Common myeloid progenitor, CD34-positive (primary cell): ENCODE measurements at places on chromosomes 4 and X.
A peak's percentile ranks its signal among the peaks of the same experiment; 100 is the strongest.

- H3K27me3 ChIP-seq, result no peaks in the 10 kb centered on the region
- DNase-seq, result no peak
- H3K27ac ChIP-seq, result no peak overlapping the region
- no peaks in the 10 kb centered on the region for H3K4me1 ChIP-seq
- no peaks in the 10 kb centered on the region for H3K36me3 ChIP-seq
These were observed 584.8 kb upstream of the INTU start for GRCh38 chr4:127047930-127048329.

- H3K27me3 ChIP-seq, result no peaks in the 10 kb centered on the region
- H3K4me1 ChIP-seq, result no peaks in the 10 kb centered on the region
- H3K27ac ChIP-seq, result no peak overlapping the region
- no peaks in the 10 kb centered on the region for H3K36me3 ChIP-seq
These were observed 12.6 kb upstream of the NR3C2 start for GRCh38 chr4:148454835-148455234.

DNA sequence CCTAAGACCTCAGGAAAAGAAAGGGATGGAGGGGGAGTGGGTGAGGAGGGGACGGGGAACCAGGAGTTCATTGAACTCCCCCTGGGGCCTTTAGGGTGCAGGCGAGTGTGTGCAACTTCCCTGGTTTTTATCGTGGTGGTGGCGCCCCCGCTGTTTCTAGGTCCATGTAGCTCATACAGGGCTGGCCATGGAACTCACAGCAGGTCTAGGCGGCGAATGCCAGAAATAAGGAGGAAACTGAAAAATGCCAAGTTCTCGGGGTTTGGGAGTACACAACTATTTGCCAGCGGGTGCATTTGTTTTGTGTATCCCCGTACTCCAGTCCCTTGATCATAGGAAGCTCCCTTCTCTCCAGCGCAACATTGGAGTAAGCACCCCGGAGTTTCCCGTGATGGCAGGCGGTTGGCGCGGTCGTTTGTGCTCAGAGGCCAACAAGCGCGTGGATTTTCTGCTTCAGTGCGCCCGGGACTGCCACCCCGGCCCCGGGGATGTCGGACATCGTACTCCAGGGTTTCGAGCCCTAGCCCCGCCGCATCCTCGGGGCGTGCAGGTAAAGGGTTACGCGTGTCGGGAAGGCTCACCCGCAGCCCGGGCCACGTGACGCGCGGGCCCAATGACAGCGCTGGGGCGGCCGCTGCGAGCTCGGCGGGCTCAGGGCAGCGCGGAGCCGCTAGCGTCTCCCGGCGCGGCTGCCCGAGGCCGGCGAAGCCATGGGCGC lies 208.9 kb downstream of the NWD2 start:
- no peaks in the 10 kb centered on the region for H3K36me3 ChIP-seq
- H3K27ac ChIP-seq, result no peak overlapping the region
- peaks cover 11% of the 10 kb centered on the region for H3K27me3 ChIP-seq
- peaks cover 15% of the 10 kb centered on the region for H3K4me1 ChIP-seq
- DNase-seq, result peak; percentile 20

GRCh38 chrX:26851981-26852380 lies 611.2 kb downstream of the PPP4R3C start:
- H3K4me3 ChIP-seq, result no peak overlapping the region
- no peak for DNase-seq
- H3K36me3 ChIP-seq, result no peaks in the 10 kb centered on the region

DNA sequence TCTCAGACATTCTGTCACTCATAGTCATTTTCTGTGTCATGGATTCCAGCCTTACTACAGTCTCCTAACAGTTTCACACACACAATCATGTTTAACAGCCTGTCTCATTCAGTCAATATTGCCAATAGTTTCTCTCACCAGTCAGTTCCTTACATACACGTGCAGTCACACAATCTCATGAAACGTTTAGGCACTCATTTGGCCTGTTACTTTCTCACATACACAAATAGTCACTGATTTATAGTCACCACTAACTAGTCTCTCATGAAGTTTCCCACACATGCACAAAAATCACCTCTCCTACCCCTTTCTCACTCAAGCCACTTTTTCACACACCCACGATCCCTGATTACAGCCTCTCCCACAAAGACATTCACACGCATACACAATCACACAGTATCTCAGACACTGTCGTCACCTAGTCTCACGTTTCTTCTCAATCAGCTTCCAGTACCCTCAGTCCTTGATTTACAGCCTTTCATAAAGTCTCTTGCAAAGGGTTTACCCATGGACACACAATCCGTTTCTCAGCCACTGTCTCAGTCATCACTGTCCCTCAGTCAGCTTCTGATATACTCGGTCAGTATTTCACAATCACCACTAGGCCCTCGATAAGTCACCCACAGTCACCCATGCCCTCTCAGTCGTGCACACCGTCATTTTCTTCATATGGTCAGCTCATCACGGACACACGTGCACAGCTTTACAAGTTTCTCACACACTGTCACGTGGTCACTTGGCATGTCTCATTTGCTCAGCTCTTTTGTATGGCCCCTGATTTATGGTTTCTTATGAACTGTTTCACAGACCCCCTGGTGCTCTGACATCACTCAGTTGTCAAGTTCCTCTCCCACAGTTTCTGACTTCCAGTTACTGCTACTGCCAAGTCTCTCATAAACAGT lies 4.2 kb upstream of the CFP start:
- no peak for DNase-seq
- H3K27ac ChIP-seq, result no peak overlapping the region
- H3K4me1 ChIP-seq, result peaks cover 18% of the 10 kb centered on the region
- H3K4me3 ChIP-seq, result no peak overlapping the region
- H3K27me3 ChIP-seq, result no peaks in the 10 kb centered on the region
- peaks cover 8% of the 10 kb centered on the region for H3K36me3 ChIP-seq

- no peak overlapping the region for H3K4me3 ChIP-seq
- H3K27ac ChIP-seq, result no peak overlapping the region
- no peaks in the 10 kb centered on the region for H3K4me1 ChIP-seq
These were observed 123.6 kb upstream of the MID1 start for GRCh38 chrX:10744007-10744406.

DNA sequence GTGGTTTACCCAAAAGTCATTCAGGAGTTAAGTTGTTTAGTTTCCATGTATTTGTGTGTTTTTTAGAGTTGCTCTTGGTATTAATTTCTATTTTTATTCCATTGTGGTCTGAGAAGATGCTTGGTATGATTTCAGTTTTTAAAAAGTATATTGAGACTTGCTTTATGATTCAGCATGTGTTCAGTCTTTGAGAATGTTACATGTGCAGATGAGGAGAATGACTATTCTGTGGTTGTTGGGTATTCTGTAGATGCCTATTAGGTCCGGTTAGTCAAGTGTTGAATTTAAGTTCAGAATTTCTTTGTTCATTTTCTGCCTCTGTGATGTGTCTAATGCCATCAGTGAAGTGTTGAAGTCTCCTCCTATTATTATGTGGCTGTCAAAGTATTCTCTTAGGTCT lies 249.4 kb downstream of the ARHGAP10 start:
- DNase-seq, result no peak
- H3K4me1 ChIP-seq, result peaks cover 2% of the 10 kb centered on the region
- no peak overlapping the region for H3K4me3 ChIP-seq

- H3K27me3 ChIP-seq, result no peaks in the 10 kb centered on the region
- no peak for DNase-seq
- no peak overlapping the region for H3K27ac ChIP-seq
- no peak overlapping the region for H3K4me3 ChIP-seq
- H3K4me1 ChIP-seq, result no peaks in the 10 kb centered on the region
These were observed 449.6 kb downstream of the FSTL5 start for GRCh38 chr4:161714022-161714751.

DNA sequence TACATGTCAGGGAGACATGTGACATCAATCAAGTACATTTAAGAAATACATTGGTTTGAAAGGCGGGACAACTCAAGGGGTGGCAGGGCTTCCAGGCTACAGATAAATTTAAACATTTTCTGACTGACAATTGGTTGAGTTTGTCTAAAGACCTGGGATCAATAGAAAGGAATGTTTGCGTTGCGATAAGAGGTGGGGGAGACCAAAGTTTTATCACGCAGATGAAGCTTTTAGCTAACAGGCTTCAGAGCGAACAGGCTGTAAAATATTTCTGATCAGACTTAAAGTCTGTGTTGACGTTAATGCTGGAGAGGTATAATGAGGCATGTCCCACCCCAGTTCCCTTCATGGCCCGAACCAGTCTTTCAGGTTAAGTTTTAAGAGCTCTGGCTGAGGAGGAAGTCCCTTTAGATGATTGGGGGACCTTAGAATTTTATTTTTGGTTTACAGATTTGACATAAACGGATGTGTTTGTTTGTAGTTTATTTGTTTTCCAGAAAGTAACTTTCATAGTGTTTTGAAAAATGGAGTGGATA lies 346.7 kb upstream of the RASGEF1B start:
- H3K27me3 ChIP-seq, result no peaks in the 10 kb centered on the region
- no peaks in the 10 kb centered on the region for H3K36me3 ChIP-seq
- H3K4me1 ChIP-seq, result peaks cover 13% of the 10 kb centered on the region
- H3K27ac ChIP-seq, result no peak overlapping the region
- H3K4me3 ChIP-seq, result no peak overlapping the region

- no peak overlapping the region for H3K27ac ChIP-seq
- H3K4me3 ChIP-seq, result no peak overlapping the region
- H3K36me3 ChIP-seq, result no peaks in the 10 kb centered on the region
- peaks cover 20% of the 10 kb centered on the region for H3K4me1 ChIP-seq
These were observed 5.5 kb downstream of the L1CAM start for GRCh38 chrX:153880440-153880815.

DNA sequence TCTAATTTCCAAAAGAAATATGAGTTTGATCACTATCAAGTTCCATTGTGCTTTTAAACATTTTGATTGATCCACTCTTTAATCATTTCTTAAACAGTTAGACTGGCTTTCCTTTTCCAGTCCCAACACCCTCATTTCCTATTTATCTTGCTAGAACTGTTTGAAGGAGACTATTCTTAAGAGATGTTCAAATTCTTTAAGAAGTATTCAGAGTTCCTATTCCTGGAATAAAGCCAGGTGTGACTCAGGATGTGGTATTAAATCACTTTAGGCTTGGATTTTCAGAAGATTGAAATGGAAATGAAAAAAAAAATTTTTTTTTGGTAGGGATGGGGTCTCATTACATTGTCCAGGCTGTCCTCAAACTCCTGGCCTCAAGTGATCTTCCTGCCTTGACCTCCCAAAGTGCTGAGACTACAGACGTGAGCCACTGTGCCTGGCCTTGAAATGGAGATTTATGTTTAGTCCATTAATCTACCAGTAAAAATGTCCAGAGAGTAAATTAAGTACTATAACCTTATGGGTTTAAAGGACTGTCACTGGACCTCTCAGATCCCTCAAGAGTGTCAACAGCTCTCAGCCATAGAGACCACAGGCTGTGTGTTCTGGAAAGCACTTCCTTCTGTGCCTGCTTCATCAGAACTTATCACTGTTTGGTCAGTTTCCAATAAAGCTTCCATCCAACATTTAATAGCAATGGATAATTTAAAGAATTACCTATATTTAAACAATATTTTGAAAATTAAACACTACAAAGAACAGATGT lies 90.7 kb downstream of the CDS1 start:
- H3K27me3 ChIP-seq, result no peaks in the 10 kb centered on the region
- no peak overlapping the region for H3K27ac ChIP-seq
- no peak overlapping the region for H3K4me3 ChIP-seq
- H3K36me3 ChIP-seq, result peaks cover 20% of the 10 kb centered on the region
- no peak for DNase-seq
- no peaks in the 10 kb centered on the region for H3K4me1 ChIP-seq

GRCh38 chr4:7756561-7757355 lies 182.9 kb downstream of the AFAP1 start:
- no peak for DNase-seq
- no peaks in the 10 kb centered on the region for H3K36me3 ChIP-seq
- H3K27me3 ChIP-seq, result peaks cover 18% of the 10 kb centered on the region
- H3K27ac ChIP-seq, result no peak overlapping the region
- H3K4me3 ChIP-seq, result no peak overlapping the region
- H3K4me1 ChIP-seq, result no peaks in the 10 kb centered on the region

DNA sequence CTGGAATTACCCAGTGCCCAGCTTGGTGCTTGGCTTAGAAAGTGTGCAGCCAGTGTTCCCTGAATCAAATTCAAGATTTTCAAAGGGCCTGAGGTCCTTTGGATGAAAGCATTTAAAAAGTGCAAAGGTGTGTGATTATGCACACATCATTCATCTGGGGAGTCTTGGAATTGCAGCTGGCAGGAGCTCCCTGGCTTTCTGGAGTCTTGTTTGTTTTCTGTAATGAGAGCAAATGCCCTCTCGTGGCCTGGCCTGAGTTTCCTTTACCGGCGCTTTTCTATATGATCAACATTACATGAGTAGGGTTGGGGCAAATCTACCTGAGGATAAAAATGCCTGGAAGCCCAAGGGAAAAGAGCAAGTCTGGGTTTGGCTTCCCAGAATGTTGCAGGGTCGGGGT lies 24.6 kb upstream of the SORCS2 start:
- H3K27ac ChIP-seq, result no peak overlapping the region
- H3K36me3 ChIP-seq, result no peaks in the 10 kb centered on the region
- H3K4me1 ChIP-seq, result peaks cover 4% of the 10 kb centered on the region
- H3K4me3 ChIP-seq, result no peak overlapping the region
- H3K27me3 ChIP-seq, result no peaks in the 10 kb centered on the region

DNA sequence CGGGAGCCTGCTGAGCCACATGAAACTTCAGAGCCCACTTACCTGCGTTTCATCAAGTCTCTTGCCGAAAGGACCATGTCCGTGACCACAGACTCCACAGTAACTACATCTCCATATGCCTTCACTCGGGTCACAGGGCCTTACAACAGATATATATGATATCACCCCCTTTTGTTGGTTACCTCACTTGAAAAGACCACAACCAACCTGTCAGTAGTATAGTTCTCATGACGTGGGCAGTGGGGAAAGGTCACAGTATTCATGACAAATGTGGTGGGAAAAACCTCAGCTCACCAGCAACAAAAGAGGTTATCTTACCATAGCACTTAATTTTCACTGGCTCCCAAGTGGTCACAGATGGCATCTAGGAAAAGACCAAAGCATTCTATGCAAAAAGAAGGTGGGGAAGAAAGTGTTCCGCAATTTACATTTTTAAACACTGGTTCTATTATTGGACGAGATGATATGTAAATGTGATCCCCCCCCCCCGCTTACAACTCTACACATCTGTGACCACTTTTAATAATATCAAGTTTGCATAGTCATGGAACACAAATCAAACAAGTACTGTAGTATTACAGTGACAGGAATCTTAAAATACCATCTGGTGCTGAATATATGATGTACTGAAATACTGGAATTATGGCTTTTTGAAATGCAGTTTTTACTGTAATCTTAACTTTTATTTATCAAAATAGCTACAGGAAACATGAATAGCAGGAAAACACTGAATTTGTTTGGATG lies 129.9 kb downstream of the TET2 start:
- H3K27me3 ChIP-seq, result no peaks in the 10 kb centered on the region
- no peaks in the 10 kb centered on the region for H3K4me1 ChIP-seq
- DNase-seq, result no peak
- no peak overlapping the region for H3K27ac ChIP-seq

- H3K4me1 ChIP-seq, result no peaks in the 10 kb centered on the region
- no peaks in the 10 kb centered on the region for H3K36me3 ChIP-seq
- DNase-seq, result no peak
- H3K27me3 ChIP-seq, result no peaks in the 10 kb centered on the region
- H3K4me3 ChIP-seq, result no peak overlapping the region
These were observed 256.8 kb upstream of the VCX start for GRCh38 chrX:7586126-7586525.

- H3K4me3 ChIP-seq, result no peak overlapping the region
- H3K4me1 ChIP-seq, result no peaks in the 10 kb centered on the region
- H3K36me3 ChIP-seq, result no peaks in the 10 kb centered on the region
- no peak overlapping the region for H3K27ac ChIP-seq
These were observed 84.8 kb downstream of the PAK3 start for GRCh38 chrX:111180750-111181240.
